CD4-positive, alpha-beta T cell treated with Interleukin-10 for 1 hour (primary cell): ENCODE measurements at places on chromosomes 2 and 18.

DNA sequence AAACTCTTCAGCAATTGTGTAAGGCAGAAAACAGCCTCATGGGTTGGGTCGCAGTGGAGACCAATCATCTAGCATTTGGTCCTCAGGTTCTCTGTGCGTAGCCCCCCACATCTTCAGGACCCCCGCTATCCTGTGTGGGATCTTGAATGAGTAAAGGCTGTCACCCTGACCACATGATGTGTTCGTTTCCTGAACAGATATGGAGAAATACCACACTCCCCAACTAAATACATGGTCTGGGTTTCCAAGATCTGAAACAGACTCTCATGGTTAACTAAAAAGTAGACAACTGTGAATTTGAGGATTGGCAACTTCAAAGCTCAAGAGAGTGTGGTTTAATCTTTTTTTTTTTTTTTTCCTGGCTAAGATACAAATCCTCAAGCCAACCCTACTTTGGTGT, 23.2 kb downstream of the DOCK10 start:
- DNase-seq: no peak

GRCh38 chr18:2348003-2348402, 223.3 kb downstream of the METTL4 start:
- no peak for DNase-seq

GRCh38 chr2:104859766-104860450, 6.0 kb downstream of the POU3F3 start:
- no peak for DNase-seq

GRCh38 chr18:47254341-47254939, 3.0 kb upstream of the SKOR2 start:
- DNase-seq: no peak

DNA sequence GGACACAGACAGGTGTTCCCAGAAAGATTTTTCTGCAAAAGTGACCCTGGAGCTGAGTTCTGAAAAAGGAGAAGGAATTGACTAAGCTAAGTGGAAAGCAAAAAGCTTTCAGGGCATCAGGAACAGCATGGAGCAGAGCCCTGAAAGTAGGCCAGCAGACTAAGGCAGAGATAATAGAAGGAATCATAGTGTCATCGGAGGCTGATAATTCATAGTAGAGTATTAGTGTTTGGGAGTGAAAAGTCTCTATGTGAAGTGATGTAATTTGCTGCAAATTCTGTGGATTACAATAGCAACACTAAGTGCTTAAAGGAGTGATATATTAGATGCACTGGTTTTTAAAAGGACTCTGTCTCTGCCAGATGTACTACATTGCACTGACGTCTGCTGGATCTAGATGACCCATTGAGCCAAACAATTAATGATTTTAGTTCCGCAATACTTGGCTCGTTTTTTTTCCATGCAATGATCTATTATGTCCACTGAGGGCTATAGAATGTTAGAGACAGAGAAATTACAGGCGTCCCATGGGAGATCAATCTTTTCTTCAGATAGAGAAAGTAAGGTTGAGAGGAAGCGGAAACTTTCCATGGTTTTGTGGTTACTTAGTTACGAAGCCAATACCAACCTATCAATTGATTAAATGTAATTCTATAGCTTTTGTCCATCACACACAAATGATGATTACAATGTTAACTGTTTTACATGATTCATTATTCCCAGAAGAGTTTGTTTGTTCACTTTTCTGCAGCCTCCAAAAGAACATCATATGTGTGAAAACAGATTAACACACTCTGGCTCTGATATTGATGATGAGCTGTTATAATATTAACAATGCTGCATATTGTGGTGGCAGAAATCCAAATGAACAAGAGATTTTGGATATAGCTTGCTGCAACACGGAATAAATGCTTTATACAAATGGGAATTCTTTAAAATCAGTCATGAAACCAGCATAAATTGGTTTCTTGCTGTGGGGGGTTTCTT, 143.7 kb downstream of the MC4R start:
- no peak for DNase-seq

- no peak for DNase-seq
Observed at GRCh38 chr2:216014986-216015385, 1.6 kb upstream of the MREG start.

DNA sequence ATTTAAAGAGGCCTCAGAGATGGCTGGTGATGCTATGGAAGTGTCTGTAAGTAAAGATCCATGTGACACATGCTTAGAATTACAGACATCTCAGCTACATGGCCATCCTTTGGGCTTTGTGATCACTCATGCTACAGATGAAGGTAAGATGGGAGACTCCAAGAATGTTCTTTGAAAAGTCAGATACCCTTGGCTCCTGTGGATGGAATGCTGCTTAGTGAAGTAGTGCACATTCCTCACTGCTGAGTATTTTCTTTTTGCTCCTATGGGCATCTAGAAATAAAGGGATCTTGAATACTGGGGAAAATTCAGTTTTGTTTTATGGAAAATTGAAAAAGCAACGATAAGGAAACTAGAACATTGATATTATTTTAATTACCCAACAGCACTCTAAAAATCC, 55.2 kb upstream of the REV1 start:
- no peak for DNase-seq
